ENCODE measurements at places on chromosomes 16 and 17.

DNA sequence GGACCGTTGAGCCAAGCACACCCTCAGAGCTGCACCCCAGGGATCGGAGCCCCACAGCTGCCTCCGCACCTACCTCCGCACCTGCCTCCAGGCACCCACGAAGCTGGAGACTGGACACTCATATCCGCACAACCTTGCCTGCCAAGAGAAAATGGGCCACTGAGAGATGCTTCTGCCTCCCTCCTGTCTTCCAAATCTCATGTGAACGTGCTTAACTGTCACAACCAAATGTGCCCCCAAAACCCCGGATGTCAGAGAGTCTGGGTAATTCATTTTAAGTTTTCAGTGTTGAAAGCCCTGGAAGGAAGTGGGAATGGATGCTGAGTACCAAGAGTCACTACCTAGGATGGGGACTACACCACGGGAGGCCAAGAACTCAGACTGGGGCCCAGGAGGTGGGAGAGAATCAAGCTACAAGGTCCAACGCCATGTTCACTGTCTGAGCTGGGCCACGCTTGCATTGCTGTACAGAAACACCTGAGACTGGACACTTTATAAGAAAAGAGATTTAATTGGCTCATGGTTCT is 49.5 kb upstream of the MEAK7 start:
- peak; percentile 73 for DNase-seq

GRCh38 chr16:54817432-54817831 is 113.2 kb upstream of the IRX5 start:
- no peak for DNase-seq

- no peak for DNase-seq
Observed at GRCh38 chr16:7839568-7839967, 506.9 kb downstream of the RBFOX1 start.

GRCh38 chr17:7717756-7718350 is 309 bp downstream of the DNAH2 start:
- DNase-seq: no peak

GRCh38 chr16:52863000-52863399 is 189.7 kb downstream of the CHD9NB start:
- no peak for DNase-seq

DNA sequence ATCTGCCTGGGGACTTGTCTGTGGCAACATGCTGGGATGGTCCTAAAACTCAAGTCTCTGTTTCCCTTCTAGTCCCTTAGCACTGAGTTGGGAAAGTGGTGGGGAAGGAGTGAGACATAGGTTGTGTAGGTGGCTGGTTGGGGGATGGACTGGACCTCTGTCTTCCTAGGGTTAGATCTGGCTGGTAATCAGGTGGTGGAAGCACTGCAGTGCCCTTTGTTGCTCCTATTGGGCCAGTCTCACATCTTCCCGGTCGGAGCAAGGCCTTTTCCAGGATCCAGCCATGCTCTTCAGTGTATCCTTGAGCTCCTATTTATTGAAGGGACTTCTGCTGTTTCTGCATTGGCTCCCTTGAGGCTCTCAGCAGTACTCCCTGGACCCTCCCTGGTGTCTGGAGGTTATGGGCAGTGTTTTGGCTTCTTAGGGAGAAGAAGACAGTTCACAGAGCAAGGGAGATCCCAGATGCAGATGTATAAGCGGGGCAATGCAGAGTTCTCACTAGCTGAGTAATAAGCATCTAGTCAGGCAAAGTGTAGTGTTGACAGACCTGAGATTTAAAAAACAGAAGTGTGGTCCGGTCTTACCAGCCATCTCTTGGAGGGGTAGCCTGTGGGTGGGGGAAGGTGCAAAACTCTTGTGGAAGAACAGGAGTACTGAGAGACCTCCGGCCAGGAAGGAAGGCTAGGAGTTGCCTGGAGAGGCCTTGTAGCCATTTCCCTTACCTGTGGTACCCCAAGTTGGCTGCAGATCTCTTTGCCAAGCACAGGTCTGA is 1.3 kb upstream of the NUTF2 start:
- DNase-seq: no peak

DNA sequence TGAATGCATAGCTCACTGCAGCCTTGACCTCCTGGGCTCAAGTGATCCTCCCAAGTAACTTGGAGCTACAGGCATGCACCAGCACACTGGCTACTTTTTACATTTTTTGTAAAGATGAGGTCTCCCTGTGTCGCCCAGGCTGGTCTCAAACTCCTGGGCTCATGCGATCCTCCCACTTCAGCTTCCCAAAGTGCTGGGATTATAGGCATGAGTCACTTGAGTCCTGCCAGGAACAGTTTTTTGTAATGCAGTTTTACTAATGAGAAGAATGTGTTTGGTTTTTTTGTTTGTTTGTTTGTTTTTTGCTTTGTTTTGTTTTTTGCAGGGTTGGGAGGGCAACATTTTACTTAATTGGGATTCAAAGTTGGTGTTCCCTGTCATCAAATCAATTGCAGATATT is 22.2 kb downstream of the SOST start:
- no peak for DNase-seq

DNA sequence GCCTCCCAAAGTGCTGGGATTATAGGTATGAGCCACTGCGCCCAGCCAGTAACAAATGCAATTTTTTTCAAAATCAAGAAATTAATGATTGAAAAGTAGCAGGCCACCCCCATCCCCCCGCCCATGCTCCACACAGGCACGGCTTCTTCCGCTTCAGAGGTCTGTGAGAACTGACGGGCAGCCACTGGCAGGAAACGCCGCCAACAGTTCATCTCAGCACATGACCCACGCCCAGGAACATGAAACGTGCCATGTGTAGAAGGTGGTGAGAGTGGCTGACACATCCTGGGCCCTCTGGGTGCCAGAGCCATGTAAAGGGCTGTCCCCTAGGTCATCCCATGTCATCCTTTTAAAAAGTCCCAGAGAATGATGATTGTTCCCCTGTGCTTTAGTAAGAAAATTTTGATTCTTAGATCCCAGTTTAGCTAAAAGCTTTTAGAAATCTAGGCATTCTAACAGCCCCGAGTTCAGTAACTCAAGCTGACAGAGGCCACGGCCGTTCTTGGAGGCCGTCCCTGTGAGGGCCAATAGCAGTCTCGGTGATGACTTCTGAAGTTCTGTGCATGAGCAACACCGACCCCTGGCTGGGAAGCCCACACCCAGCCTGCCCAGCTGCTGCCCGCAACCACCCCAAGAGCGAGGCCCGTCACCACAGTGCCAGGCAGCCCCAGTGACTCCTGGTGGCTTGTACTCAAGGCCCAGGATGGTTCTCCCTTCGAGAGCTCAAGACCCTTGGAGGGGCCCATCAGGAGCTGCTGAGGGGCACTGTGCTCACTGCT is 52.1 kb downstream of the KLHDC4 start:
- DNase-seq: peak; percentile 81

GRCh38 chr16:89349947-89350633 is 132.6 kb downstream of the ZNF778 start:
- DNase-seq: no peak

DNA sequence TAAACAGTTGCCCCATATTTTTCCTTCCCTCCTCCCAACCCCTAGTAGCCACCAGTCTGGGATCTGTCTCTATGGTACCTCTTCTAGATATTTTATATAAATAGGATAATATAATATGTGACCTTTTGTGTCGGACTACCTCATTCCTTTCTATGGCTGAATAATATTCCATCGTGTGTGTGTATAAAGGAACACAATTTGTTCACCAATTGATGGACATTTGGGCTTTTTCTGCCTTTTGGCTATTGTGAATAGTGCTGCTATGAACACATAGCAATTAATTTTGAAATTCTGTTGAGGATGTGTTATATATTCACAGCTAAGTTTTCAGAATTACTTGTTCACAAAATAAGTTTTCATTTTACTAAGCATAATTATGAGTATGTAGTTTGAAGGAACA is 2.5 kb downstream of the NFATC3 start:
- DNase-seq: no peak

GRCh38 chr16:52364500-52364899 is 182.4 kb downstream of the TOX3 start:
- no peak for DNase-seq

DNA sequence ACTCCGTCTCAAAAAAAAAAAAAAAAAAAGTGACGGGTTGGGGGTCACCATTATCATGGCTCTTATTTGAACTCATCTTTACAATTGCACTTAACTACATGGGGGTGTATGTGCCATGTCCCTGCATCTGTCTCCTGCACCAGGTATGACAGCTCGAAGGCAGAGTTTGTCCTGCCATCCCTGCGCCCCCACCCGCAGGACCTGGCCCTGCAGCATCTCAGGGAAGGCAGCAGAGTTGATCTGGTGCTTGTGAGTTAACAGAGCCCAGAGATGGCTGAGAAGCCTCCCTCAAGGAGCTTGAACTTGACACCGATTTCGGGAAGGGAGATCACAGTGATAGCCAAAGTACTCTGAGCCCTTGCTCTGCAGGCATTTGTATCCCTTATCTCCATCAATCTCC is 44.8 kb downstream of the C16orf82 start:
- peak; percentile 61 for DNase-seq

DNA sequence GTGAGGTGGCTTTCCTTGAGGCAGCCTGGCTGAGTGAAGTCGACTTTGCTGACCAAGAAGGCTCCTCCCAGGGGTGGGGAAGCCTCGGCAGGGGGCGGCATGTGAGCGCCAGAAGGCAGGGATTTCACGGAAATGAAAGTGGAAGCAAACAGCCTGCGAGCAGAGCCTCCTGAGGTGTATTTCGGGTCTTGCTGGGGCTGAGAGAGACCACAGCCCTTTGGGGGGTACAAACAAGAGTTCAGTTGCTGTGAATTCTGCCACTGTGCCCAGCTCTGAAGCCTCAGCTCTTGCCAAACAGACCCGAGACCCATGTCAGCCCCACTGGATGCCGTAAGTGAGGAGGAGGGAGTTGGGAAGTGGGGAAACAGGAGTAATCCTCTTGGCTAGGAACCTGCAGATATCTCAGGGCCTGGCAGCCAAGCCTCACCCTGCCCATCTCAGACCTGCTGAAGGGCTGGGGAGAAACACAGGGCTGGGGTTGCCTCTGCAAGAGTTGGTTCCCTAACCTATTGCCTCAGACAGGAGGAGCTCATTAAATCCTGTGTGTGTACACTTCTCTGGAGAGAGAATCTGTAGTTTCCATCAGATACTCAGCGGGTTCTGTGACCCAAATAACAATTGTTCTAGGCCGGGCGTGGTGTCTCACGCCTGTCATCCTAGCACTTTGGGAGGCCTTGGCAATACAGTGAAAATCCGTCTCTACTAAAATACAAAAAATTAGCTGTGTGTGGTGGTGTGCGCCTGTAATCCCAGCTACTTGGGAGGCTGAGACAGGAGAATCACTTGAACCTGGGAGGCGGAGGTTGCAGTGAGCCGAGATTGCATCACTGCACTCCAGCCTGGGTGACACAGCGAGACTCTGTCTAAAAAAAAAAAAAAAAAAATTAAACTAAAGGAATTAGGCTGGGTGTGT is at the start of gene IFI35:
IFI35 (plus strand) TSS at position 146 of the 913 bp plus-strand sequence; CDS start at position 310, 164 bp downstream.
- peak; percentile 95 for DNase-seq

GRCh38 chr17:17757956-17758845 is 76.9 kb downstream of the RAI1 start:
- DNase-seq: no peak

DNA sequence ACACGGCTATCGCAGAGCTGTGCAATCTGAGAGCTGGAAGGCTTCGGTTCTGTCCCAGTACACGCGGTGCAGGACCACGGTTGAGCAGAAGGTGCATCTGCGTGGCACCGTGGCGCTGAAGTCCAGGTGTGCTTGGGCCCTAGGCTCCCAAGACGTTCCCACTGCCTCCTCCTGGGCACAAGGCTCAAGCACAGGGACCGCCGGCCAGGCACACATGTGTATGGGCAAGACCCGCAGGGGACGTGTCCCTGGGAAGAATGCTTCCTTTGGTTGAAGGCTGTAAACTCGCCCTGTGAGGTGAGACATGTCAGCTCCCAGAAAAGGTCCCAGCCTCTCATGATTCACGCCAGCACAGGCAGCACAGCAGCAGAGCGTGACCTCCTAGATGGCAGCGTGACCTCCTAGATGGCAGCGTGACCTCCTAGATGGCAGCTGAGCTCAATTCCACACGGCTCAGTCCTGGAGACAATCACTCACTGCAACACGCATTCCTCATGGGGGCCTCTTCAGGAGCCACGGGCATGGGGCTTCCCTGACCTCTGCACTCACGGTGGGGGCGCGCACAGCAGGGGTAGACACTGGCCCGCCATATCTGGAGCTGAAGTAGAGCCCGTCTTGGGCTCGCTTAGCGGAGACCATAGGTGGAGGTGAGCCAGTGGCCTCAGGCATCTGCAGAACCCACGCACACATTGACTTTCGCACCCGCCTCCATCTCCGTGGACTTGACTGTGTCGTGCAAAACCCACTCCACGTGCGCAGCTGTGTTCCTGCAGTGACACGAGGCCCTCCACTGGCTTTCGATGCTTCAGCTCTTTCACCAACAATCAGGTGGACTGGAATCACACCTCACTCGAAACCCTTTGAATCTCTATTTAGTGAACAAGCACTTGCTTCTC is 85.0 kb upstream of the CHMP6 start:
- no peak for DNase-seq

- DNase-seq: no peak
Observed at GRCh38 chr16:51056331-51056730, 94.7 kb downstream of the SALL1 start.

DNA sequence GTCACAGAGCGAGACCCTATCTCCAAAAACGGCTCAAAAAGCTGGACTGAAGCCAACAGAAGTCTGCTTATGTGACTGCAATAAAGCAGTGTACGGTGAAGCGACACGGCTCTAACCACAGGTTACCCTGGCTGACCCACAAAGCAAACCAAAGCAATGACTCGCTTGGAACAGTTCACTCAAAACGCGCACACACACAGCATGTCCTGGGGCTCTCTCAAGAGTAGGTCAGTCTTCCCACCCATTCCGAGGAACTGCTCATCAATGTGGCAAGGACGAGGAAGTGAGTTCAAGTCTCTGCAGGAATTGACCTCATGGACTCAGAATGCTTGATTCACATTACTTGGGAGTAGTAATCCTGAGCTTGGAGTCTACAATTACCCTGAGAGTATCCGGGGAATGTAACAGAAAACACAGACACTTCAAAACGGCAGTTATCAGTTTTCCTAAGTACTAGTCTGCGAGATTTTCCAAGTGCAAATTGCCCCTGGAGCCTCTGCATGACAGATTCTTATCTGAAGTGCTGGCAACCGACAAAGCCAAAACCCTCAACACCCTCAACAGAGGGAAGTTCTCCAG is 25.4 kb downstream of the PELP1 start:
- no peak for DNase-seq

- DNase-seq: no peak
Observed at GRCh38 chr16:87821376-87822107, 47.8 kb downstream of the SLC7A5 start.

DNA sequence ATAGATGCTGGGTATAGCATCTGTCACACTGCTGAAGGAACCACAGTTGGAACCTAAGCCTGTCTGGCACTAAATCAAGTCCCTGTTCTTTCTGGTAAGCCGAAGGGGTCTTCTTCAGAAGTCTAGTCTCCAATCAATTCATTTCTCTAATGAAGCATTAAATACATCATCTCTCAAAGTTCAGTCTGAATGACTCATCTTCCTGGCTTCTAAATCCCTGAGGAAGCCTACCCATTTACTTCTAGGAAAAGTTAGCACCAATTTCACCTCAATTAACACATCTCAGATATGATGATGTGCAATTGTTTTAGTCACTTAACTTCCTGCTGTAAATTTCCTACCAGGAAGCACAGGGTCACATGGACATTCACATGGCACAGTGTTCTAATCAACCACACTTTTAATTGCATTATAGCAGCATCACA is 49.9 kb downstream of the TEX14 start:
- no peak for DNase-seq

- peak; percentile 93 for DNase-seq
Observed at GRCh38 chr16:28494121-28494851, at the start of gene APOBR. Gene APOBR (plus strand): TSS chr16:28494643. CDS start chr16:28494682, 39 bp downstream.
